ENCODE measurements at places on chromosomes 7 and 10.

DNA sequence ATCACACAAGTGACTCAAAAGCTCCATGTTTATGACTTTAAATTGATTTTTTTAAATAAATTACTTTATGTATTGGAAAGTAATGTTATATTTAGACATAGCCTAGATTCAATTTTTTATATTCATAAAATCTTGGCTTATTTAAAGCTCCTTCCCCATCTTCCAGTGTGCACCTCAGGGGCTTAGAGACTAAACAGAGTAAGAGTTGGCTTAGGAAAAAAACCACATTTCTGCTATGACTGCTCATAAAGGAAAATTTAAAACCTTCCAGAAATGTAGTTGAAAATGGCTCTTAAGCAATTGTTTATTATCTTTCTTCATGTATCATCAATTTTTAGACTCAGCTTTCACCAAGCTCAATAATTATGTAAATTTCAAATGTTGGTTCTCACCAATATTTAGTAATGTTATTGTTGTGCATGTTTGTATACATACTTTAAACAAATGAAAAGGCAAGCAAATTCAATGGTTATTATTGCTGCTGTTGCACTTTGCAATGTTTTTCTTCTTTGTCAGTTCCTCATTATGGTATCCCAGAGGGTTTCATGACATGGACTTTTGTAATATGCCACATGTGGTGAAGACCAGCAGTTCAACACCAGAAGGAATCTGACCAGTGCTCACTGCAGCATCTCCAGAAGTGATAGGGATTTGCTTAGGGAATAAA lies 700.1 kb upstream of the ANKRD30A start:
- no peak for DNase-seq

- DNase-seq: no peak
Observed at GRCh38 chr7:28564033-28564432, 151.7 kb downstream of the CREB5 start.

- DNase-seq: no peak
Observed at GRCh38 chr10:98258683-98259454, 9.1 kb downstream of the LOXL4 start.

DNA sequence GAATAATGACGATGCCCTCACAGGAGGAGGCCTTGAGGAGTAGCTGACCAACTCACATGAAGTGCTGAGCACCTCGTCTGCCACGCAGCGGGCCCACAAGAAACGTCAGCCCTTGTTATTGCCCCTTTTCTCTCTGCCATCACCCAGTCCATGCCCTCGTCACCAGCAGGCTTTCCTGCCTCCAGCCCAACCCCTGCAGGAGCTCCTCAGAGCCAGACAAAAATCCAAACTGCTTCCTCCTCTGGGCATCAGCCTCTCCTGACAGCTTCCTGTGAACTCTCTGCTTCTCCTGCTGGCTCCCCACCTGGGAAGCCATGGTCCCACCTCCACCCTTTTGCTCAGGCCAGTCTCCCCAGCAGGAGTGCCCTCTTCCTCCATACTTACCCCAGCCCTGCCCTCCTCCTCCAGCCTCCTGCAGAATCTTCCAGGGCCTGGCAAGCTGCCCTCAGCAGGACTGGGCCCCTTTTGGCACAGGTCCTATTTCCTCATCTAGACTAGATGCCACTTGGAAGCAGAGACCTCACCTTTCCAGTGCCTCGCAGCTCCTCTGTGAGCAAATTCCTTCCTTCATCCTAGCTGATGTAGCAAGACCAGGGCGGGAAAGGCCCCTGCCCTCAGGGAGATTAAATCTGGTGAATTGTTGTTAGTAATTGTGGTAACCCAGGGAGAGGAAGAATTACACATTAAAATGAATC lies 115.1 kb downstream of the C10orf105 start:
- DNase-seq: peak; percentile 44

GRCh38 chr7:114923403-114923713 lies 1.5 kb downstream of the MDFIC start:
- DNase-seq: no peak

GRCh38 chr7:117750612-117751563 lies 122.4 kb downstream of the CTTNBP2 start:
- DNase-seq: peak; percentile 51

DNA sequence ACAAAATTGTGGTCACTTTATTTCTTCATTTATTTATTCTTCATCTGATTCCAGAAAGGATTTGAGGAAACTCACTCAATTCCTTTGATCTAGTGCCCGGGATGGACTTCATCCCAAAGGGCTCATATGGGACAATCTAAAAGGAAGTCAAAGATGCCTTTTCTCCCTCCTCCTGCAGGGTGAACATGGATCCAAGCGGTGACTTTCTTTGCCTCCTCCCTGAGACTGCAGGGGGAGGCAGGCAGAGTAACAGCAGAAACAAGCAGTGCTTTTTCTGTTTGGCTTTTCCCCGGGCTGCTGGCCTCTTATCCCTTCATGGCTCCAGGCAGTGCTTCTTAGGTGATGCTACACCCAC lies 10.0 kb upstream of the DNMBP start:
- no peak for DNase-seq

DNA sequence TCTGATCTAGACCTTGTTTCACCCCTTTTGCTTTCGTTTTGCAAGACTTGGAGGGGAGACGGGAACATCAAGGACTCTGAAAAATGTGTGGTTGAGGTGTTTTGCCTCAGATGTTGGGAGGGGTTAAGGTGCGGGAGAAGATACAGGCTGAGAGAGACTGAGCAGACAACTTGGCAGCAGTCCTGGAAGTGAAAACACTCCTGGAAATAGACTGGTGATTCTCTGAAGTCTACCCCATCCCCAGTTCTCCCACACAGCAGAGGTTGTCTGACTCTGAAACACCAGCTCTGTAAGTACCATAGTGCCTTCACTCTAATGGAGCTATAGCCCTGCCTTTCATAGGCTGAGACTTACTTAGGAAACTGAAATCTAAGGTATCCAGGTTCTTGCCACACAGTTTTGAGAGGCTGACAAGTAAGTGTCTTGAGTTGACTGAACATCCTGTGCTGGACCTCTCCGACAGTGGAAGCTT lies 152.5 kb downstream of the PPP1R9A start:
- DNase-seq: no peak

- peak; percentile 10 for DNase-seq
Observed at GRCh38 chr7:14195079-14195478, 205.6 kb upstream of the ETV1 start.

DNA sequence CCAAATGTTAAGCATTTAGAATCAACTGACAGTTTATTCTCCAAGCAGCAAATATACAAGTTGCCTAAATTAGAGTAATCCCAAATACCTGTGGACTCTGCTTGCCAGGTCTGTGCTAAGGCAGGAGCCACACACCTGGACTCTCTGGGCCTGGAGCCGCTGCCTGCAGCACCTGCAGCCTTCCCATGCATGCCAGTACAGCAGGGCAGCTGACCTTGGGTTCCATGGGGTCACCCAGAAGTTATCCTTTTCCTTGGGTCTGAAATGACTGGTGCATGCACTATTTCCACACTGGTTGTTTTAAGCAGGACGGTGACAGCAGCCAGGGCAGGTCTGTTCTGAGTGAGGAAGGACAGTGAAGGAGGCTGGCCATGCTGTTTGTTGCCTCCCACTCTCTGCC lies 573.2 kb downstream of the GLRX3 start:
- DNase-seq: no peak

DNA sequence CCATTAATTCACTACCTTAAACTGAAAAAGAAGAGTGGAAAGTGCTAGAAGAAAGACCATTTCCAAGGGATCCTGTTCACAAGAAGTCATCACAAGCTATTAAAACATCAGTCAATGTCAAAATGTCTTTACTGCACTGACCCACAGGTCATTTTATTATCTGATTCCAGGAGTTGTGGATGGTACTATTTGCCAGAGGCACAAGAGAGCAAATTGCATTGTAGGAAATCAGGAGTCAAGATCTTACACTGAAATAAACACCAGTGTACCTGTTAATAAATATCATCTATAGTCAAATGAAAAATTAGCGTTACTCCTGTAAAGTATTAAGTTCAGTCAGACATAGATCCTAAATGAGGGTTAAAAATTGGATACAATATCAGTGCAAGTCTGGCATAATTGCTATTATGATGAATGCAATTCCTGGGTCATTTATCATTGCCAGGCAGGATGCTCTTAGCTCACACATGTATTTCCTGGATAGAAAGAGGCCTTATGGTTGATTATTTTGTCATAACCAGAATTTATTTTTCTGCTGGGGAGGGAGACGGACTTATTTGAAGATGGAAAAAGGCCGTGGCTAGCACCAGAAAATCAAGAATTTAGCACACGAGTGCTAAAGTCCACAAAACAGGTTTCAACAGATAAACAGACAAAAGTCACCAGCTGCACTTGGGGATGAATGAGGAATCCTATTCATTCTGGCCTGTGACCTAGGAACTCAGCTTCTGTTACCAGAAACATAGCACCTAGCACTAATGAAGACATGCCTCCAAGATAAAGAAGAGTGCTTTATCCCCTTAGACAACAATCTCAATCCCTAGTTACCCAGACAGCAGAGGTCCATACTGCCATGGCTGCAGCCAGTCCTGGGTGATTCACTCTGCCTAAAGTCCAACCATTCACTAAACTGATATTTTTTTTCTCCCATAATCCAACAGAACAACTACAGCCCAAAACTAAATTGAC lies 683.1 kb upstream of the POM121L12 start:
- DNase-seq: no peak

- no peak for DNase-seq
Observed at GRCh38 chr7:140122965-140123364, 53.8 kb downstream of the KDM7A start.

GRCh38 chr10:76959111-76959510 lies 678.5 kb downstream of the KCNMA1 start:
- no peak for DNase-seq

- peak; percentile 30 for DNase-seq
Observed at GRCh38 chr10:71067098-71067740, 145.2 kb upstream of the UNC5B start.
